ENCODE measurements at places on chromosomes 12 and 14.

DNA sequence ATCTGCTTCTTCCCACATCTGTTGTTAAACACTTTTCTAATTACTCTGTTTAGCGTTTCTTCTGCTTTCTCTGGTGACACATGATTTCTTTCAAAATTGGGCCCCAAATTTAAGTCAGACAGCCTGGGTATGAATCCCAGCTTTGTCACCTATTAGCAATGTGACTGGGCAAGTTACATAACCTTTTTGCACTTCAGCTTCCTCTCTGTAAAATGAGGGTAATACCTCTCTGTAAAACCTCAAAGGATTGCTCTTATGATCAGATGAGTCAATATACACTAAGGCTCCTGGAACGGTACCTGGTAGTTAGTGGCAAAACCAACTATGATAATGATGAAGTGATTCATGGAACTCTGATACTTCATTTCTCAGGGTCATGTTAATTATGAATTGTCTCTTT lies 33.0 kb downstream of the E2F7 start:
- no peak for DNase-seq

- peak; percentile 75 for DNase-seq
Measured at GRCh38 chr14:101964297-101965180, at the start of gene DYNC1H1. DYNC1H1 (plus strand) TSS chr14:101964573; CDS start chr14:101964692, 119 bp downstream.

DNA sequence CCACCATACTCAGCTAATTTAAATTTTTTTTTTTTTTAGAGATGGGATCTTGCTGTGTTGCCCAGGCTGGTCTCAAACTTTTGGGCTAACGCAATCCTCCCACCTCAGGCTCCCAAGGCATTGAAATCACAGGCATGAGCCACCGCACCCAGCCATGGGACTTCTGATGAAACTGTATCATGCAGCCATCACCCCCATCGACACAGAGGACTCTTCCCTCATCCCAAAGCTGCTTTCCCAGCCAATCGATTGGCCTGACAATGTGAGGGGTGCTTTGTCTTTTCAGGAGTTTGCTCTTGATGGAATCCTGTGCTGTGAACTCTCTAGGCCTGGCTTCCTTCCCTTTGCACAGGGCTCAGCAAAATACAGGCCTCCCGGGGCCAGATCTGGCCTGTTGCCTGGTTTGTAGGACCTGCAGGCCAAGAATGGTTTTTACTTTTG lies 59.6 kb upstream of the NCOR2 start:
- DNase-seq = peak; percentile 33

GRCh38 chr14:37237094-37237493 lies 39.4 kb downstream of the MIPOL1 start:
- DNase-seq = no peak

GRCh38 chr14:70643967-70644366 lies 2.3 kb downstream of the TTC9 start:
- no peak for DNase-seq

DNA sequence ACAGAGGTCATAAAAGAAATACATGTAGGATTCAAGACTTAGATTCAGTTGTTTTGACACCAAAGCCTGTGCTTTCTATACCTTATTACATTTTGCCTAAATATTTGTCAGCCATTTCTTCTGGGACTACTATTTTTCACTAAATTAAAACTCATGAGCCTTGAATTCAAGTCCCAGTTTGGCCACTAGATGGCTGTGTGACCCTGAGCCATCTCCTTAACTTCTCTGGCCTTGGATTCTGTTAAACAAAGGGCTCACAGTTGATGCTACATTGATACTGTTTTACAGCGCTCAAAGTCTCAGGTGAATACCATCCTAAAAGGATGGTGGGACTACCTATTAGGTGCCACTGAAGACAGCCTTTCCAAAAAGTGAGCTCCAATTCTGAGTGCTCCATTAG lies 39.6 kb upstream of the CCDC198 start:
- peak; percentile 4 for DNase-seq

GRCh38 chr12:131021154-131021541 lies 67.4 kb downstream of the ADGRD1 start:
- DNase-seq = no peak

- no peak for DNase-seq
Measured at GRCh38 chr12:92299744-92300143, 154.1 kb upstream of the BTG1 start.

DNA sequence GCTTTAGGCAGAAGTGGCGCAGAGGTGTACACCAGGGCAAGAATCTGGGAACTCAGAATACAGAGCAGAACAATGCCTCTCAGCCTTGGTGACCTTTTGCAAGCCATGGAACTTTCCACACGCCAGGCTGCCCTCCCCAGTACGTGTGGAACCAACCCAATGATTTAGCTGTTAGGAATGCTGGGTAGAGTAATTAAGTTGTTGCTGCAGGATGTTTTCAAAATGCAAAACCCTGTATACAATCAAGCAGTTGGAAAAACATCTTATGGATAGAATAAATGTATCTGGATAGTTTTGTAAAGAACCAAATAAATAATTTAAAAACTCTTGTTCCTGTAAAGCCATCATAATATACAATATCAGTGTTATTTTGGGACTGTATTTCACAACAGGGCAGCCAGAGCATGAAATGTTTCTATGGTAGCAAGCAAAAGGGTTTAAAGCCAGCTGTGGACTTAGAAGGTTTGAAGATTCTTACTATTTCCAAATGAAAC lies 19.4 kb downstream of the PPP1R36 start:
- peak; percentile 76 for DNase-seq

GRCh38 chr12:89135976-89136634 lies 216.2 kb downstream of the DUSP6 start:
- DNase-seq = no peak

- no peak for DNase-seq
Measured at GRCh38 chr12:120961604-120962531, 16.5 kb upstream of the HNF1A start.

GRCh38 chr12:69068448-69068847 lies 135.5 kb upstream of the CPM start:
- no peak for DNase-seq

- peak; percentile 27 for DNase-seq
Measured at GRCh38 chr14:52455291-52456088, 96.8 kb downstream of the TXNDC16 start.

DNA sequence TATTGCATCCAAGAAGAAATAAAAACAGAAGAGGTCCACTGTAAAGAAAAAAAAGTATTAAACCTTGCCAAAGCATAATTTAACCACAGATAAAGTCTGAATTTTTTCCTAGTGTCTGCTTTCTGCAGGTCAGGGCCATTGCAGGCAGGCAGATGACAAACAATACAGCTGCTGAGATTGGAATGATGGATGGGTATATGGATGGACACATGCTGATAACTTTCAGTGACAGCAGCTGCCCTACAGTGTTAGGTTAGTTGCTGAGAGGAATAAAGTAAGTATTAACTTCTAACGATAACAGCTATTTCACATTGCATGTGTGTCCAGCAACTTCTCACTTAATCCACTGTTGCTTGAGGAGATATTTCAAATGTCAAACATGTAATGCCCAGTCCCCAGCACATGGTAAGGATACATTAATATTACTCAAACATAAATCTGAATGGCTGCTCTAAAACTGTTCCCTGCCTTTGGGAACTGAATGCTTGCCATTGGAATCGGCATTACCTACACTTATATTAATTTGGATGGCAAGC lies 515.3 kb downstream of the RMST start:
- no peak for DNase-seq

- DNase-seq = no peak
Measured at GRCh38 chr12:112862636-112863290, 44.0 kb upstream of the OAS1 start.

DNA sequence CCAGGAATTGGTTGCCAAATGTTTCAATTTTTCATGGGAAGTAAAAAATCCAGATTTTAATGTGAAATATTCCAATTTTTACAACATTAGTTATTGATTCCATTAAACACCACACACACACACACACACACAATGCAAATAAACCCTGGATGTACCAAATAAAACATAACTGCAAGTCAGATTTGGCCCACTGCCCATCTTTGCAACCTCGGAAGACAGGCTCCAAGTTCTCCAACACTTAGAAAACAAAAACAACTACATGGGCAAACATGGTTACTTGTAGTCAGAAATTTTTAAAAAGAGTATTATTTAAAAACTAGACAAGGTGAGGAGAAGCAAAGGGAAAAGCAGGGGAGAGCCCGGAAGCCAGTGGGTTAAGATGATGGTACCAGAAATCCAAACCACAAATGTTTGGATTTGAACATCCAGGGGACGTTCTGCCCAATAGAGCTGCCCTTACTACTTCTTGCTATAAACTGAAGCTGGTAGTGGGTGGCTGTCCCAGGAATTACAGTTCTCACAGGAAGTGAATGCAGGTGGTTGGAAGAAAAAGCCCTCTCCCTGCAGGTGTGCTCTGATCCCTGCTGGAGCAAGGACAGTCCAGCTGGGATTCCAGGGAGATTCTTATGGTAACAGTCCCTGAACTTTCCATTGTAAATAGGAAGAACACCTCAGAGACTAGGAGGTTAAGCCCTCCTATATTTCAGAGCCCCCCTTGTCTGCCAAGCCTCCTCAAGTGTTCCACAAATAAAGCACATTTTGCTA lies 111.7 kb downstream of the SLC25A21 start:
- no peak for DNase-seq

- no peak for DNase-seq
Measured at GRCh38 chr14:89899291-89899690, 55.2 kb downstream of the EFCAB11 start.

GRCh38 chr12:132026061-132026795 lies 76.5 kb downstream of the EP400 start:
- DNase-seq = no peak

- no peak for DNase-seq
Measured at GRCh38 chr12:124347335-124347734, 52.4 kb downstream of the RFLNA start.

- no peak for DNase-seq
Measured at GRCh38 chr12:2550561-2551411, 244.0 kb upstream of the FKBP4 start.

DNA sequence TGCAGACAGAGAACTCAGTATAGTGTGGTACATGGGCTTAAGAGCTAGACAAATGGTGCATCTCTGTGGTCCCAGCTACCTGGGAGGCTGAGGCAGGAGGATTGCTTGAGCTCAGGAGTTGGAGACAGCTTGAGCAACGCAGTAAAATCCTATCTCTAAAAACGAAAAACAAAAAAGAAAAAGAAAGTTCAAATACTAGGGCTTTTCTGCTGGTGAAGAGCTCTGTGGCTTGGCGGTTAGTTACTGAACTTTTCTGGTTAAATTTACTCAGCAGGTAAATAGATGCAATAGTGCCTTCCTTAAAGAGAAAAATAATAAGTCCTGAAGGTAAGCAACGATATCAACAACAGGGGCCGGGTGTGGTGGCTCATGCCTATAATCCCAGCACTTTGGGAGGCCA lies 31.4 kb upstream of the RAP1B start:
- DNase-seq = no peak

DNA sequence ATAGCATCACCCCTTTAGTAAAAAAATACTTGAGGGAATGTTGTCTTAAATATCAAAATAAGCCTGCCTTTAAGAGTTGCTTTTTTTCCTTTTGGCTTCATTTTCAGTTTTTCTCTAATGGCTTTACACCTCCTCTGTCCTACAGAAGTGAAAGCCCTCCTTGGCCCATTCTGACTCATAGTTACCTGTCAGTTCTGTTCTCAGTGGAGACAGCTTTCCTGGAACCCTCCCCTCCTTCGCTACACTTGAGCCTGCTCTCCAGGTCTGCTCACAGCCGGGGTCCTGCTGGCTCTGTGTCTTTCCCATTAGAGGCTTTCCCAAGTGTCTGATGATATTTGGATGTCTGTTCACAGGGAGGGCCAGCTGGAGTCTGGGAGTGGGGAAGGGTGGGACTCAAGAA lies 84.0 kb downstream of the PELI2 start:
- DNase-seq = no peak

DNA sequence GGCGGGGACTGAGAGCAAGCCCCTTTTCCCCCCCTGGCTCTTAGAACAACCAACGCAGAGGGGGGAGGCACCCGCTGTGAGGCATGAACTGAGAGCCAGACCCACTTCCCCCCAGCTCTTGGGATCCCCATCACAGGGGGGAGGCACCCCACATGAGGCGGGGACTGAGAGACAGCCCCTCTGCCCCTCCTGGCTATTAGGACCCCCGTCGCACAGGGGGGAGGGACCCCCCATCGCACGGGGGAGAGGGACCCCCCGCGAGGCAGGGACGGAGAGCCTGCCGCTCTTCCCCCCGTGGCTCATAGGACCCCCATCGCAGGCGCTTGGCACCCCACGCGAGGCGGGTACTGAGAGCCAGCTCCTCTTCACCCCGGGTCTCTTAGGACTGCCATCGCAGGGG lies 195.8 kb upstream of the PZP start:
- no peak for DNase-seq

DNA sequence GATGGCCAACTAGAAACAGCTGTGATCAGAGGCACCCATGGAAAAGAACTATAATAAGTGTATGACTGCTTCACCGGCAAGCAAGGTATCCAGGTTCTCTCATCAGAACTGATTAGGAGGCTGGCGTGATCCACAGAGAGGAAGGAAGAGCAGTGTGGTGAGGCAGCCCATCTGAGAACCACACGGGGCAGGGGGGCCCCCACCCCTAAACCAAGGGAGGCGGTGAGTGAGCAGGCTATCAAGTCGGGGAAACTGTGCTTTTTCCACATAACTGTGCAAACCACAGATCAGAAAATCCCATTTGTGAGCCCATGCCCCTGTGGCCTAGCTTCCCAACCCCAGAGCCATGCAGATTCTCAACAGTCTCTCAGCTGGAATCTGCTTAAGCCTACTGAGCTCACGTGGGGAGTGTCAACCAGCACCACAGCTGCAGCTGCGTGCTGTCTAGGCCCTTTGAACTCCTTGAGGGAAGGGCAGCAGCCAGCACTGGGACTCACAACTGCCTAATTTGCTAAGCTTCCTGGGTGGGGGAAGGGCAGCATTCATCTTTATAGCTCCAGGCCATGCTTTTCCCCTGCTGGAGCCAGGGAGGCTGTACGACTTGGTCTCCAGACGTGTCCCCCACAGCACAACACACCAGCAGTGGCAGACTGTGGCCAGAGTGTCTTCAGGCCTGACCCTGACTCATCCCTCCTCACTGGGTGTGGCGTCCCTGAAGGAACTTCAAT lies 444.4 kb upstream of the ATP2B1 start:
- no peak for DNase-seq

DNA sequence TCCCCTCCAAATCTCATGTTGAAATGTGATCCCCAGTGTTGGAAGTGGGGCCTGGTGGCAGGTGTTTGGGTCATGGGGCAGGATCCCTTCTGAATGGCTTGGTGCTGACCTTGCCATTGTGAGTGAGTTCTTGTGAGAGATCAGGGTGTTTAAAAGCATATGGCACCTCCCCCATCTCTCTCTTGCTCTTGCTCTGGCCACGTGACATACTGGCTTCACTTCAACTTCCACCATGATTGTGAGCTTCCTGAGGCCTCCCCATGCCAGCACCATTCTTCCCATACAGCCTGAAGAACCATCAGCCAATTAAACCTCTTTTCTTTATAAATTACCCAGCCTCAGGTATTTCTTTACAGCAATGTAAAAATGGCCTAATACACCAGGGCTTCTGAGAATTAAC lies 79.8 kb upstream of the C14orf132 start:
- no peak for DNase-seq

Measured in GM04504 (cell line).